NCI-H524 (cell line): ENCODE measurements at places on chromosomes 2 and 18.

GRCh38 chr18:73614812-73615211 lies 532.8 kb downstream of the FBXO15 start:
- no peak for DNase-seq

- no peak for DNase-seq
These were observed 2.8 kb upstream of the SLC20A1 start for GRCh38 chr2:112642966-112643365.

DNA sequence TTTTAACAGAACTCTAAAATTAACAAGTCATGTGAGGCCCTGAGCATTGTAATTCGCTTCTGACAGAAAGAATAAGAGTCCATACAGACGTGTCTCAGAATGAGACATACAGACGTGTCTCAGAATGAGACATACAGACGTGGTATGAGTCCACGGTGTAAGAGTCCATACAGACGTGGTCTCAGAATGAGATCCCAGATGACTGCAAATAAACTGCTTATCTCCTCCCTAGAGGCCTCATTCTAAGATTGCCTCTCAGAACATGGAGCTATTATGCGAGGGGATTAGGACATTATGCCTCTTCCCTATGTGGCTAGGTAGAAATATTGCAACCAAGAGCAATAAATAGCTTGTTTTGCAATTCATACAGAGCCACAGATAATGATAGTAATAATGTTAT lies 63.9 kb downstream of the NEB start:
- DNase-seq = no peak

GRCh38 chr2:145383961-145384360 lies 864.0 kb upstream of the ZEB2 start:
- no peak for DNase-seq

GRCh38 chr2:119218478-119219064 lies 5.1 kb upstream of the STEAP3 start:
- peak; percentile 94 for DNase-seq

DNA sequence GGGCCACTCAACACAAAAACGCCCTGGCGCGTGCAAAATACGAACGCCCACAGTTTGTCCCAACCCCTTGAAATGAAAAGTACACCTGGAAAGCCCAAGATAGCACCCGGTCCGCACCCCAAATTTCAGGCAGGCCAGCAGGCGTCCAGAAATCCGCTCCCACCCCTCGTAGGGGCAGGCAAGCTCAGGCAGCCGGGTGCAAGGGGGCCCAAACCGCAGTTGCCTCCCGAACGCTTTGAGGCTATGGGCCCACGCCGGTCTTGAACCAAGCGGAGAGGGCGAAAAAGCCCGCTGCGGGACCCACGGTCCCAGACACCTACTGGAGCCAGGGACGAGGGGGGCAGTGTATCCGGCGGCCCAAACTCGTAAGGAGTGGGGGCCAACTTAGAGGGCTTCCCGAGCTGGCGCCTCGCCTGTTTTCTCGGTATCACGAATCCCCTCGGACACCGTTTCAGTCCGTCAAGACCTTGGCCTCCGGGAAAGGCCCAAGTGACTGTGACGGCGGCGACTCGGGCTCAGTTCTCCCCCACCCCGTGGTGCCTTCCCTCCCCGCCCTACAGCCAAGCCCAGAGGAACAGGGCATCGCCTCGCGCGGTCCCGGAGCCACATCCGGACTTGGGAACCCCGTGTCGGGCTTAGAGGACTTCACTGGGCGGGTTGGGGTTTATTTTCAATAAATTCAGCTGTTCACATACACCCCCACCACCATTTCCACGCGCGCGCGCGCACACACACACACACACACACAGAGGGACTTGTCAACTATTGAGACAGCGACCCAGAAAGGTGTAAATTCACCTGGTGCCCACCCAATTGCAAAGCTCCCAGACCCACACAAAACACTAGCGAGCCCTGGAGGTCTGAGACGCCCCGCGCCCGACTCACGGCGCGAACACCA lies 6.2 kb upstream of the SATB2 start:
- DNase-seq = no peak

DNA sequence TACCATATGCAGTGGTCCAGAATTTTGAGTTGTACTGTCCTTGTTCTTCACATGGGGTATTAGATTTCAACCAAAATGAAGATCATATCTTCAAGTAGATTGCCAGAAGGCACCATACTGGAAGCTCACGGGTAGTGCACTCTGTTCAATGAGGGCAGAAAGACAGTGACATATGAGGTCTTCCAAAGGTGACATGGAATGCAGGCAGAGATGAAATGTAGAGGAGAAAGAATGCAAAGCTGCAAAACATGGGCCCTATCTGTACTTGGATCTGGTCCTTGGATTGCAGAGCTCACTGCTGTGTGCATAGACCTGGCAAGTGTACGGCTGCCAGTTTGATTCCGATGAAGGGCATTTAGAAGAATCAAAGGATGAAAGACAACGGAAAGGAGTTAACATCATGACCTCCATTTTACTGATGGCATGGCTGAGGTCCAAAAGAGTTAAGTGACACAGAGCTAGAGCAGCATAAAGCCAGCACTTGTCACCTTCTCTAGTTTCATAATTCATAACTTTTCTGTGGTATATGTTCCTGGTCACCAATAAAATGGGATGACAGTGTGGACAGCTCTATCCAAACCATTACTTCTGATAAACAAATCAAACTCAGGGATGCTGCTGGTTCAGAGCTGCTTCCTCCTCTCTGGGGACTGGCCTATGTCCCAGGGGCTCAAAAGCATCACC lies 64.7 kb downstream of the BCL2 start:
- DNase-seq = no peak
